CD4-positive, alpha-beta T cell treated with Interleukin-6 at 100 ng/mL for 8 hours (primary cell): ENCODE measurements at places on chromosomes 16 and 17.

GRCh38 chr16:9946022-9946720 lies 236.1 kb downstream of the GRIN2A start:
- DNase-seq: no peak

DNA sequence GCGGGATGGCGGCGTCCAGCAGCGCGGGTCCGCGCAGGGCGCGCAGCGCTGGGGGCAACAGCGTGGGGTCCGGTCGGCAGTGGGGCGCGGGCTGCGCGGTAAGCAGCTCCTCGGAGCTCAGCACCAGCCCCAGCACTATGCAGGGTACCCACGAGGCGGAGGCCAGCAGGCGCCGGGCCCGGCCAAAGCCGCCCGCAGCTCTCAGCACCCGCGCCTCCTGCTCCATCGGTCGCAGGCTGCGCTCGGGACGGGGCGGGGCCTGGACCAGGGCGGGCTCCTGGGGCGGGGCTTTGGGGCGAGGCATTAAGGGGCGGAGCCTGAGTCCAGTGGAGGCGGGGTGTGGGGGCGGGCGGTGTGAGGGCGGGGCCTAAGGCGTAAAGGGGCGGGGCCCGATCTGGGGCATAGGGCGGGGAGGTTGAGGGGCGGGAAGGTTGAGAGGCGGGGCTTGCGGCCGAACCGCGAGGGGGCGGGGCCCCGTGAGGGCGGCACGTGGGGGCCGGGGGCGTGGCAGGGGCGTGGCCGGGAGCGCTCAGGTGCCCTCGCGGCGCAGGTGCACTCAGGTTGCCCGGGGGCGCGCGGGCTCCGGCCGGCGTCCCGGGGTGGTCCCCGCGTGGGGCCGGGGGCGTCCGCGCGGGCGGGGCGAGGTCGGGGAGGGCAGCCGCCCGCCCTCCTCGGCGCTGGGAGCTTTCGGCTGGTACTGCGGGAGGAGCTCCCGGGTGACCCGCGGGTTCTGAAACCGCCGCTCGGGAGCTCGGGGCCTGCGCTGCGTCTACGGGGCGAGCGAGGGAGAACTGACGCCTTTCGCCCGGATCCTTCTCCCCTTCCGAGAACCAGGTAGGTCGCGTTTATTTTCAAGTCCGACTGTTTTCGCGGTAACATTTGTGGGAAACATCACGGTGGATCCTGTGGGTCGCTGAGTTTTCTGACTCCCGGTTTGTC lies 1.4 kb upstream of the SLC22A31 start:
- peak; percentile 68 for DNase-seq

GRCh38 chr17:58447039-58447975 lies 30.0 kb upstream of the RNF43 start:
- peak; percentile 49 for DNase-seq

GRCh38 chr16:77385481-77385880 lies 49.4 kb downstream of the ADAMTS18 start:
- no peak for DNase-seq

- DNase-seq: no peak
Observed at GRCh38 chr17:7016418-7016817, 4.0 kb downstream of the RNASEK start.

GRCh38 chr17:17206124-17206912 lies at the start of gene PLD6:
Gene PLD6 (minus strand): TSS chr17:17206333. CDS start chr17:17206286, 47 bp downstream.
- peak; percentile 90 for DNase-seq
